ENCODE measurements at places on chromosomes 7 and 10.

DNA sequence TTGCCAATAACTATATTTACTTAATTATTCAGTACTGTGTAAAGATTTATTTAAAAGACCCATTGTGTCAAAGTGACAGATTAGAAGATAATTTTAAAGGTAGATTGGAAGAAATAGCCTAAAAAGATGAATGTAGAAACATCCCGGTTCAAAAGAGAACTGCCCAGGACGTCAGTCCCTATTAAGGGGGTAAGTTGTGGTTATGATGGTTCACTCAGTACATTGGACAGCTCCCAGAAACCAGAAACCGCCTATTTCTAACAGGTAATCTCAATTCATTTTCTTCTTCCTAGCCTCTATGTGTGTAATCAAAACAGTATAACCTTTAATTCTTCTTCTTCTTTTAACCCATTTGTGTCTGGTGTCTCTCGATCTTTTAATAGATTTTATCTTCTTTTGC is 1.5 kb upstream of the FERD3L start:
- DNase-seq: no peak

DNA sequence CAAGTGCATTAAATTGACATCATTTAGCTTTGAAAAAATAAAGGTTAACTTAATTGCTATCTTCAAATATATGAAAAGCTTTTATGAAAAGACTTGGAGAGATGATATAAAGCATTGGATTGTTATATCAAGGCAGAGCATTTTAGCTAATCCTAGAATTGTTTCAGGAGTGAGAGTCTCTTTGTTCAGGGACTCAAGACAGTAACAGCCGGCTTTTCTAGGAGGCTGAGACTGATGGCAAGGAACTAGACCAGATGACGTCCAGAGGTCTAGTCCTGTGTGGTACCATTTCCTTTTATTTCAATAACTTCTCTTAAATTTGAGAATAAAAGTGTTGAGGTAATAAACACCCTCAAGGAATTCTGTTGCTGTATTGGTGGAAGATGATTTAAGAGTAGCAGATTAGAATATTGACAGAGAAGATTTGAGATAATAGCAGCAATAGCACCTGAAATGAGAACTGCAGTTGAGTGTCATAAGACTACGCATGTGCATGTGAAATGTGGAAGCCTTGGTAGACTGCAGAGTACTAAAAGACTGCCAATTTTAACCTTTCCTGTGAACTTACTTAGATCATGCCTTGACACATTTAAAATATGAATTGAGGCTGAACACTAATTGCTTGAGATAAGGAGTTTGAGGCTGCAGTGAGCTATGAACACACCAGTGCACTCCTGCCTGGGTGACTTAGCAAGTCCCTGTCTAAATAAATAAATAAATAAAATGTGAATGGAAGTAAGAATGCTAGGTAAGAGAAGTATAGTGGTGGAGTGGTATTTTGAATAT is 79.6 kb downstream of the ZNRF2 start:
- no peak for DNase-seq

DNA sequence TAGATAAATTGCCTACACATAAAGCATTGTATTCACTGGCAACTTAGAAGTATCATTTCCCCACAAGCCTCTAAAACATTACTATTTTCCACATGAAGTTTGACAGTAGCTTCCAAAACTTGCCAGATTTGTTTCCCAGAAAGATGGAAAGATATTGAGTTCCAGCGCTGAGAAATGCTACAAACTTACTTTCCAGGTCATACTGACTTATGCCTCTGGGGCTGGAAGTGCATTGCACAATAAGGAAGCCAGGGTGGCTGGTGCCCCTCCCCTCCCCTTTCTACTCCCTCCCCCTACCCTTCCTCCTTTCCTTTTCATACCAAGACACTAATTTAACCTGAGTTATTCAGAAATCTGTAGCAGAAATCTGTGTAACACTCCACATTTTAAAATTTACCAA is 212.6 kb downstream of the WDR37 start:
- no peak for DNase-seq

GRCh38 chr10:75492173-75492925 is 60.9 kb downstream of the LRMDA start:
- no peak for DNase-seq

Data from NCI-H1105 treated with DMSO at 0.1 percent for 48 hours (cell line).